ENCODE measurements at places on chromosomes 5 and 9. TPM values are rescaled to one million over a fixed set of nuclear protein-coding genes. Genes with fewer than 3 reads are reported as not detected.

DNA sequence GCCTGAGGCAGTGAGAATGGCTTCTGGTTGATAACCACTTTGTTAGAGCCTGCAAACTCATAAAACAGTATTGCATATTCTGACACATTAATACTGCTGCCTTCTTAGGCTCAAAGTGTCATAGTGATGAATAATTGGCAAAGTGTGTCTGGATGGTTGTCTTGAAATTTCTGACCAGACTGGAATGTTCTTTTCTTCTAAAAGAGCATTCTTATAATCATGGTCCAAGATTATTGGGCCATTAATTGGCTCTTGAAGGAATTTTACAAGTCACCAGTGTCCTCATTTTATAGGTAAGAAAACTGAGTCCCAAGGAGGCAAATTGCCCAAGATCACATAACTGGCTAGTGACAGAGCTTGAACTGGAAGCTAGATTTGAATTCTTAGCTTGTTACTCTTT lies 111.7 kb downstream of the PCSK1 start:
- DNase-seq: no peak

GRCh38 chr5:135204151-135204600 lies 170.1 kb upstream of the PITX1 start:
- no peak for DNase-seq

GRCh38 chr5:154652746-154653417 lies 102.3 kb upstream of the LARP1 start:
- DNase-seq: no peak

DNA sequence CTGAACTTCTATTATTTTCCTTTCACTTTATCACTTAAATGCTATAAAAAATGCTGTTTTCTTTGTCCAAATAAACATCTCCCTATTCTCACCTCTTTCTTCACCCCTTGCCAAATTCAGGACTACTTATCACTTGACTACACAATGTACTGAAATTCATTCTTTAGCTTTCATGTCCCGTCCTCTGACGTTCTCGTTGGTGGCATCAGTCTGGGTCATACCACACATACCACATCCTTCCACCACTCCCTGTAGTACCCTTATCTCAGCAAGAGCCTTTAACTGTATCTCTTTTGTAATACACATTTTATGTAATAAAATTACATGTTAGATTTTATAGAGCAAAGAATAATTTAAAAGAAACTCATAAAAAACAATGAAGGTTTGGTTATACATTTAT lies 231.1 kb upstream of the PAPPA start:
- DNase-seq: no peak

- no peak for DNase-seq
Measured at GRCh38 chr9:31702957-31703356, 681.5 kb upstream of the ACO1 start.

GRCh38 chr5:7540736-7541485 lies 145.0 kb downstream of the ADCY2 start:
- no peak for DNase-seq

GRCh38 chr5:78075301-78075700 lies 219.2 kb downstream of the AP3B1 start:
- DNase-seq: no peak

GRCh38 chr9:13163946-13164345 lies 115.5 kb downstream of the MPDZ start:
- DNase-seq: no peak

DNA sequence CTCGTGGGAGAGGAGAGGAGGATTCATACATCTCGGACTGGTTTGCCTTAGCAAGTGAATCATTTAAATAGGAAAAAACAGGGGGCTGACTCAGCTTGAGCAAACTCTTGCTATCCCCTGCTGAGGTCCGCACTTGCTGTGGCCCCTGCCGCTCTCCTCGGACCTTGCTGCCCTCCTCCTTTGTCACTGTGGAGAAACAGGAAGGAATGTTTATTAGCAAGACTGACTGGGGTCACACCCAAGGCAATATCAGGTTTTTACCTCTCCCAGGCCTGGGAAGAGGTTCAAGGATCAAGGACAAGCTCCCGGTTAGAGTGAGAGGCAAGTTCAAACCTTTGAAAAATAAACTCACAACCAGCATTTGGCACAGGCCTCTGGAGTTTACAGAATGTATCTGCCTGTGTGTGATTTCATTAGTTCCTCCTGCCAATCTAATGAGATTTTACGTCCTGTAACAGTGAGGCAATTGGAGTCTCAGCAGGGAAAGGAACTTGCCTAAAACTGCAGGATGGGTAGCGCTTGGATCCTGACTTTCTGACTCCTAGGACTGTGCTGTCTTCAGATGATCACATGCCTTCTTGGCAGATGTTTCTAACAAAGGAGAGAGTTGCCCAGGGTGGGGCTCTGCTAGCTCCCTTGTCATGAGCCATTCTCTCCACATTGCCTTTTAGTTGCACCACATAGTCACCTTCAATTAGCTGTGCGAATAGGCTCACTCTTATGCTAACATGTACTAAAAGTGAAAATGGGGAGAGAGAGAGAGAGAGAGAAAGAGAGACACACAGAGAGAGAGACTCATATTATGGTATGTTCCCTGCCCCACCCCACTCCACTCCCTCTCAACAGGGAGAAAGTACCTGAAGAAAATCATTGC lies 108.6 kb upstream of the CDKN2B start:
- no peak for DNase-seq

- no peak for DNase-seq
Measured at GRCh38 chr9:125845271-125845808, 98.2 kb downstream of the PBX3 start.

GRCh38 chr5:173935396-173935795 lies 47.2 kb downstream of the CPEB4 start:
- DNase-seq: no peak

GRCh38 chr5:56229111-56229510 lies 4.0 kb downstream of the ANKRD55 start:
- peak; percentile 75 for DNase-seq

- DNase-seq: no peak
Measured at GRCh38 chr9:20921362-20921761, 110.1 kb downstream of the HACD4 start.

DNA sequence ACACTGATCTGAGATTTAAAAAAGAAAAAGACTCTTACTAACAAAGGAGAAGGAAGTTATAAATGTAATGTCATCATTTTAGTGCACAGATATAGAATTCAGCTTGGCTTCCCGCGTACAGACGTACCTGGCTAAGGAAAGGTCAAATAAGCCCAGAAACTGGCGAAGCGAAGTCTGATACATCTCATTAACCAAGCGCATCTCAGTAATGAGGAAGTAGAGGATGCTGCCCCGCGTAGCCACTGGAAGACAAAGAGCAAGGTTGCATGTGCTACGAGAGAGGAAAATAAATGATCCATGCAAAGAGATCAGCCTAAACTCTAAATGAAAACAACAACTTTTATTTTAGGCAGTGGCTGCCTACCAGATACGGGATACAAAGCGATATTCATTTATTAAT lies 208.8 kb downstream of the DNAH5 start:
- peak; percentile 8 for DNase-seq

GRCh38 chr5:35842856-35843255 lies 13.8 kb upstream of the IL7R start:
- DNase-seq: no peak

GRCh38 chr9:81374459-81375186 lies 314.7 kb downstream of the TLE1 start:
- no peak for DNase-seq

DNA sequence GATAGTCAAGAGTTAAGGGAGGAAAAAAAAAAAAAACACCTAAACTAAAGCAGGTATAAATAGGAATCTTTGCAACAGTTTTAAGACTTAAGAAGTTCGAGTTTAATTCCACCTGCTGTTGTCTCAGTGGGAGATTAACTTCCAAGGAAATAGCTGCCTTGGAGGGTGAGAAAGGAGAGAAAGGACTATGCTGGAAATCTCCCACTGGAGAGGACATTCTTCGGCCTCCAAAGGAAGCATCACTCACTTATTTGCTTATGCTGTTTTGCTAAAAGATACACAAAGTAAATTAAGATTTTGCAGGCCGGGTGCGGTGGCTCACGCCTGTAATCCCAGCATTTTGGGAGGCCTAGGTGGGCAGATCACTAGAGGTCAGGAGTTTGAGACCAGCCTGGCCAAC lies 317.9 kb upstream of the MPDZ start:
- no peak for DNase-seq

DNA sequence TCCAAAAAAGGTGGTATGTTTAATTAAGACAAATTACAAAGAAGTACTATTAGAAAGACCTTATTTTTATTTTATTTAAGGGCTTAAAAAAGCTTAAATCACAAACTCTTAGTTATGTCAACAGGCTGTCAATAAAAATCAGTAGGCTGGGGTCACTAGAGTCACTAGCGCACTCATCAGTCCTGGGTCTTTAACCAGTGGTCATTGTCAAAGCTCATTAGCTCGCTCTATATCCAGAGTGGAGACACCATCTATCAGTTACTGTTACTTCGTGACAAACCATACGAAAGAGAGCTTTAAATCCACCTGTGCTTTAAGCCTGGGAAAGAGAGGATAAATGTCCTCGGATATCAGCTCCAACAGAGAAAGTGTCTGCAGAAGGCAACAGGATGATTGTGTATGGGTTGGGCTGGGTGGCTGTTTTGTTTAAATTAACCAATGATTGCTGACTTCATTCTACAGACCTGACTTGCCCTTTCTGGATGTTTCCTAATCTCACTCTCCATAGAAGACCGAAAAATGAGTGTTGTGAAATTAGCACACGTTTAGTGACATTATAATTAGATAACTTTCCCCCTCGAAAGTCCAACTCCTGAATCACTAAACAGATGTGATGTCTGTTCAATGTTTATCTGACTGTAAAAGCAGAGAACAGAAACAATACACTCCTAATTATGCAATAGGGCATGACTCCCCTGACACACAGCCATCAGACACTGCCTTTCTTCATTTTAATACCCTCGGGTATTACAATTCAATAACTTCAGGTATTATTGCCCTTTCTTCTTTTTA lies 123.6 kb upstream of the TNPO1 start:
- DNase-seq: no peak

The ANKDD1B gene
- 9.7 TPM for polyA plus RNA-seq

The PIP5KL1 gene
- 1.4 TPM for polyA plus RNA-seq

The FCN2 gene
- 0.48 TPM for polyA plus RNA-seq

The NPDC1 gene
- polyA plus RNA-seq: 18.4 TPM

The PTPRD gene
- 145 TPM for polyA plus RNA-seq

The ARHGAP26 gene
- 14.7 TPM for polyA plus RNA-seq

The YTHDC2 gene
- polyA plus RNA-seq: 53.4 TPM

The TMEM250 gene
- 14.0 TPM for polyA plus RNA-seq

The CCNB1 gene
- 136 TPM for polyA plus RNA-seq
